ENCODE measurements at places on chromosomes 3 and 15.

DNA sequence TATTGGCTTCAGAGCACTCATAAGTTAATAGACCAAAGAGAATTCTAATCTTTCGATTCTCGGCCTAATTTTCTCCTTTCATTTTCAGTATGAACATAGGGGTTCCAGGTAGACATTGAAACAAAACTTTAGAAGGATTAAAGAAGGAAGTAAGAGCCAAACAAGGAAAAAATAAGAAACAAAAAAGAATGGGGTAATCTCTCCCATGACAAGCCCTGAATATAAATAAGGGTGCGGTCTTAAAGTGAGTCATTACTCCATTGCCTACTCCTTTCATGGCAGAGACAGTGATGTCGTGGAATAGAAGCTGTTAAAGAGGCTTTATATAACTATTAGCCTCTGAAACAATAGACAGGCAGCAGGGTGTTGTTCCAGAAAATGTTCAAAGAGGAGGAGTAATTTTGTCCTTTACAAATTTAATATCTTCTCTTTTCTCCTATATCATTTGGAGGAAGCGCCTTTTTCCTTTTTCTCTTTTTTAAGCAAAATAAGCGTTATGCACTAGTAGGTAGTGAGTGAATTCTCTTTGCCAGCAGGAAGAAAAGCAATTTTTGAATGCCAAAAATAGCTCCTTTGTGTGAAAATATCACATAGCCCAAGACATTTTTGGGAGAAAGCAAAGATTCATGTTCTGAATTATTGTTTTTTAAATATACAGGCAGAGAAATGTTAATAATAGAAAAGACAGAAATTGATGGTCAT is 607.9 kb upstream of the KCNMB2 start:
- peak; percentile 59 for DNase-seq

DNA sequence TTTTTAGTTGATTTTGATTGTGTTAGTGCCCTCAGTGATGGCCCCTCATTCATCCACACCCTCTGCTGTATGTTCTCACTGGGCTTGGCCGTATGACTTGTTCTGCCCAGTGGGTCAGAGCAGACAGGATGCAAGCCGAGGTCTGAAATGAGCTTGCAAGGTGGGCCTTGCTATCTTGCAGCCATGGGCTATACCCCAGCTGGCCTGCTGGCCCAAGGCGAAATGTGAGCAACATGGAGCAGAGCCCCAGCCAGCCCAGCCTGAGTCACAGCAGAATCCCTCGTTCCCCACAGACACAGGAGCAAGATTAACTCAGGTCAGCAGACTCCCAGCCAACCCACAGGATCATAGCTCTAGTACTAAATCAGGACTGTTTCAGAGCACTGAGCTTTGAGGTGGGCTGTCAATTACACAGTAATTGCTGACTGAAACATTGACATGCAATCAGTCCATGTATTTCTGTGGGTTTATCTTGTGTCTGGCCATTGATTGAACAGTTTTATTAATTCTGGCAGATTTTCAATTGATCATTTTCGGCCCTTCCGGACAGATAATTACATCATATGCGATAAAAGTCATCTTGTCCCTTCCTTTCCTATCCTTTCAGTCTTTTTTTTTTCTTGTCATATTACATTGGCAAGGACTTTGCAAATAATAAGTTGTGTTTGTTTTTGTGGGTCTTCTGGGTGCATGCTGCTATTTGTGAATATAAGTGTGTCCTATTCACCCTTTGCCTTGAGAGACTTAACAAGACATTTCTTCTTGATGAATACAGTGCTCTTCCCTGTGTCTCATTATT is 27.1 kb downstream of the KLF15 start:
- no peak for DNase-seq

DNA sequence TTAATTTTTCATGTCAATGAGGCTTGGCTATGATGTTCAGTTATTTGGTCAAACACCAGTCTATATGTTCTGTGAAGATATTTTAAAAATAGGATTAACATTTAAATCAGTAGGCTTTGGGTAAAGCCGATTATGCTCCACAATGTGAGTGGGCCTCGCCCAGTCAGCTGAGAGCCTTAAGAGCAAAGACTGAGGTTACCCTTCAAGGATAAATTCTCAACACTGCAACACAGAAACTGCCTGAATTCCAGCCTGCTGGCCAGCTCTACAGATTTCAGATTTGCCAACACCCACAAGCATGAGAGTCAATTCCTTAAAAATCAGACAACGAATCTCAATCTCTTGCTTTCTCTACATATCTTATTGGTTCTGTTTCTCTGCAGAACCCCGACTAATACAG is 188.3 kb downstream of the PLCH1 start:
- DNase-seq: peak; percentile 48

GRCh38 chr3:34483311-34483887 is 685.0 kb downstream of the PDCD6IP start:
- DNase-seq: no peak

DNA sequence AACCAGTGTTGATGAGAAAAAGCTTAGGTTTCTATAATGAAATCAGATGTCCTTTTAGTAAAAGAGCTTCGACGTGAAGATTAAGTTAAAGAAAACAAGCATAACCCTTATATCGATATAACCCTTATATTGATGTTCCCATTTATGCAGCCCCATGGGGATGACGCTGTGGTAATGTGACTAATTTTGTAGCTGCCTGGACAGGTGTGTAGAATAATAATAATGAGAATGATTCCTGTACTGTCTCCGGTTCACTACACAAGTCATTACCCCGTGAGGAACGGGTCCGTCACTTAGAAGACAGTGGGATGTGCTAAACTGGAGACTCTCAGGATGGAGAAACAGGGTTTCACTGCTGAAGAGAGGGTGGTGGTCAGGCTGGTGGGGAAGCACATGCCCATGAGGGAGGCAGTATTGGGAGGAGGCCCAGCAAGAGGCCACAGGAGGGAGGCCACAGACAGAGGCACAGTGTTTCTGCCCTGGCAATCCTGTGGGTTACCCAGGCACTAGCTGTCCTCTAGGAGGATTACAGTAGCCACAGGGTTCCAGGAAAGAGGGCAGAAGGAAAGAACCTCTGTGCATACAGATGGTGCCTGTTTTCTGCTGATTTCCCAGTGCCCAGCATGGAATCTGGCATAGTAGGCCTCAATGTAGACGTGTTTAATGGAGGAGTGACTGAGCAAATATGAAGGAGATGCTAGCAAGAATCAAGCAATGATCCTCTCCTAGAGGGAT is 191.1 kb upstream of the TSC22D2 start:
- DNase-seq: no peak

- DNase-seq: peak; percentile 37
Measured at GRCh38 chr15:59186501-59186900, 20.1 kb upstream of the LDHAL6B start.

DNA sequence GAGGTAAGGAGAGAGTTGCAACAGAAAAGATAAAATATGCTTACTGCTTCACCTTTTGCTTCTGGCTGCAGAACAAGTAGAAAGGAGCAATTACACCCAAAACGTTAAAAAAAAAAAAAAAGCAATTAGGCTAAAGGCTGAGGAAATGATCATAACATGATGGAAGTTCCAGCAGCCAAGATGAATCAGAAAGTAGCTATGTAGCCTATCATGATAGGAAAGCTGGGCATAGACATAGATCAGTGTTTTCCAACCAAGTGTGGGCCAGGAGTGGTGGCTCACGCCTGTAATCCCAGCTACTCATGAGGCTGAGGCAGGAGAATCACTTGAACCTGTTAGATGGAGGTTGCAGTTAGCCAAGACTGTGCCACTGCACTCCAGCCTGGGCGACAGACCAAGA is 52.6 kb downstream of the AGTR1 start:
- DNase-seq: peak; percentile 11

DNA sequence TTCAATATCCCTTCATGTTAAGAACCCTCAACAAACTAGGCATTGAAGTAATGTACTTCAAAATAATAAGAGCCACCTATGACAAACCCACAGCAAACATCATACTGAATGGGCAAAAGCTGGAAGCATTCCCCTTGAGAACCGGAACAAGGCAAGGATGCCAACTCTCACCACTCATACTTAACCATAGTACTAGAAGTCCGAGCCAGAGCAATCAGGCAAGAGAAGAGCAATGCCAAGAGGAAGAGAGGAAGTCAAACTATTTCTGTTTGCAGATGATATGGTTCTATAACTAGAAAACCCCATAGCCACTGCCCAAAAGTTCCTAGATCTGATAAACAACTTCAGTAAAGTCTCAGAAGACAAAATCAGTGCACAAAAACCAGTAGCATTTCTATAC is 161.9 kb downstream of the UBE2E2 start:
- DNase-seq: no peak

GRCh38 chr3:16484216-16484615 is 29.3 kb downstream of the RFTN1 start:
- peak; percentile 100 for DNase-seq

- DNase-seq: peak; percentile 85
Measured at GRCh38 chr3:187291001-187291511, 481 bp downstream of the MASP1 start.

DNA sequence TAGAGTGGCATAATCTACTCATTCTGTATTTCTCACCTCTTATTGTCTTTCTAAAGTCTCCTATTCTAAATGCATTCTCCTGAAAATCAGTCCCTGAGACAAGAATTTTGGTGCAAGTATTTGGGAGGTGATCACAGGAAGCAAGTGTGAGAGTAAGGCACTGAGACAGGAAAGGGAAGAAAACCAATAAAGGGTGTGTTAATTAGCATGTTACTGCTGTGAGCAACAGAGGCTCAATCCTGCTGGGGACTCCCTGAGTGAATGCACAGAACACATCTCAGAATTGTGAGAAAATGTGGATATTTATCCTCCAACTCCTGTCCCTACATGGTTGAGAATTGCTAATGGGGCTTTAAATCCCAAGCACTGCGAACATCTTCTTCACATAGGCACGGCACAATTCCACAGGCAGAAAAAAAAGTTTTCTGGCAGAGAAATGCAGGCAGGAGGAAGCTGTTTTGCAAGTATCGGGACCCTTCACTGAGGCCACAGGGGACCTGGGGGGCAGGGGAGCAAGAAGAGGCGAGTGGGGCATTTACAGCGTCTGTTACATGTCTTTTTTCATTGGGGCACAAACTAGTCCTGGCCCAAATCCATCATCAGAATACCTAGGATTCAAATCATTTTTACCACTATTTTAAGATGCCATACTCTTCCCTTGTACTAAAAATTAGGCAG is 27.2 kb upstream of the STT3B start:
- DNase-seq: no peak

All from AG10803 (cell line).